Fibroblast of skin of left quadriceps (primary cell): ENCODE measurements at places on chromosomes 2 and 18.

DNA sequence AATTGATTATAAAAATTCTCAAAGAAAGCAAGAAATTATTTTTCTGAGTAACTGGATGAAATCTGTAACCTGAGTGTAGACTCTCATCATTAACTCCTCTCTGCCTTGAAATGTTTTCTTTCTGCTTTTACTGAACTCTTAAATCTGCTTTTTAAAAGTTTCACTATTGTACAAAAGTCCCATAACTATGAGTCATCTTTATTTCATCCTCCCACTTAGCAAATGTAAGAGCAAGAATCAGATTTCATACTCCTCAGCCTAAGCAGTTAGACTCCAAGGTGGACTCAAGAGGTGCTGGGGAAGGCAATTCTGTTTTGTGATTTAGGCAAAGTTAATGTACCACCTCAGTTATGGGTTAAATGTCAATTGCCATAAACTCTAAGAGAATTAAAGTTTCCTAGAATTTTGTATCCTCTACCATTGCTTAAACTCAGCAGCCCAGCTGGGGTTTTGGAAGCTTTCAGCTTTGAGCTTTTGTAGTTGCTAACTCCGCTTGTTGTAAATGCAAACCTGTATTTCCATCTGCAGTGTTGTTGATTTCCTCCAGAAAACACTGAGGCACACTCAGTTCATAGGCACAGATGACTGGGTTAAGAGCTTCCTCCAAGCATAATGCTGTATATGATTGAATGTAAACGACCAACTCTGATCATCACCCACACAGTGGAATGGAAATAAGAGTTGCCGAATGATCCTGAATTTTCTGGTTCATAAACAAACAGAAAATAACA, 268.8 kb downstream of the ARHGAP15 start:
- DNase-seq, result peak; percentile 8

GRCh38 chr2:20333738-20334137, 16.9 kb downstream of the PUM2 start:
- DNase-seq, result no peak

DNA sequence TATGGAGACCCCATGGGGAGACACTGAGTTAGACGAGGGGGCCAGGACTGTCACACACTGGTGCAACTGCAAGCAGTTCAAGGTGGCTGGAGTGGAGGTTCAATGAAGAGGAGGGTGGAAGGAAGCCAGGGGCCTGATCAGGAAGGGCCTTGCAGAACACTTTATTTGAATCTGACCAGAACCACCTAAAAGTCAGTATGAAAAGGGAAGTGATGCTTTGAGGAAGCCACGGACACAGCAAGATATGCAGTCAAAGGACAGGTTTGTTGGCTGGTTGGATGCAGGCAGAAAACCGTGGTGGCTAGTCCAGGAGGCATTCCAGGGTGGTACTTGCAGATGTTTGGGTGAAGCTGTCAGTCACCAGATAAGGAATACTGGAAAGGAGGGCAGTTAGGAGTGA, 3.5 kb upstream of the FAM124B start:
- no peak for DNase-seq

DNA sequence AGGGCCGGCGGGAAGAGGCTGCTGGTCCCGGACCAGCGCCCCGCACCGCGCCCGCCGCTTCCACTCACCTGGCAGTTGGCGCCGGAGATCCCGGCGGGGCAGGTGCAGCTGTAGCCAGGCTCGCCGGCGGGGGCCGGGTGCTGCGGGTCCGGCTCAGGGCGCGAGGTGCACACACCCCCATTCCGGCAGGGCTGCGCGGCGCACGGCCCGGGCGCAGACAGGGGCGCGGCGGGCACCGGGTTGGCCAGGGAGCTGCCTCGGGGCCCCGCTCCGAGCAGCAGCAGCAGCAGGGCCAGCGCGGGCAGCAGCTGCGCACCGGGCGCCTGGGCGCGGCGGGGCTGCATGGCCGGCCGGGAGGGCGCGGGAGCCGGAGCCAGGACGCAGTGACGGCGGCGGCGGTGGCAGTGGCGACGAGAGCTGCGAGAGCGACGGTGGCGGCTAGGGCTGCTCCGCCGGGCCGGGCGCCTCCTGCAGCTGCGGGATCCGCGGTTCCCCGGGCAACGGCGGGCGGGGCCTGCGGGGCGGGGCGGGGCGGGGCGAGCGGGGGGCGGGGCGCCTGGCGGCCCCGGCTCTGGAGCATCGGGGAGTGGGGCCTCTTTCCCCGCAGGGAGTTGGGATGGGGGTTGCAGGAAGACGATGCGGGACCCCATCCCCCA, at the start of gene DNER:
TSS of gene DNER (minus strand) at position 476 of the 656 bp plus-strand sequence. CDS start at position 344, 132 bp downstream.
- no peak for DNase-seq

- no peak for DNase-seq
These were observed 59.5 kb downstream of the DCDC2C start for GRCh38 chr2:3762771-3763447.

DNA sequence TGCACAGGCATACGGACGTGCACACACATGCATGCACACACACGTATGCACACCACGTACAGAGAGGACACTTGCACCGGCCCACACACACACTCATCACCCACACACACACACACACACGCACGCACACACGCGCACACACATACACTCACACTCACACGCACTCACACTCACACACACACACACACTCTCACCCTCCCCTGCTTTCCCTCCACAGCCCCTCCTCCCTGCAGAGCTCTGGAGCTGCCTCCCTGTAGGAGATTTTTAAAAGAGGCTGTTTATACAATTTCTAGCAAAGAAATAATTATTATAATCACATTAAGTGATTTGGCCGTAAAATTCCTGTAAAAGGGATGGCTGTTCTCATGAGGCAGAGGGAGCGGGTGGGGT, 36.5 kb upstream of the SNED1 start:
- no peak for DNase-seq

DNA sequence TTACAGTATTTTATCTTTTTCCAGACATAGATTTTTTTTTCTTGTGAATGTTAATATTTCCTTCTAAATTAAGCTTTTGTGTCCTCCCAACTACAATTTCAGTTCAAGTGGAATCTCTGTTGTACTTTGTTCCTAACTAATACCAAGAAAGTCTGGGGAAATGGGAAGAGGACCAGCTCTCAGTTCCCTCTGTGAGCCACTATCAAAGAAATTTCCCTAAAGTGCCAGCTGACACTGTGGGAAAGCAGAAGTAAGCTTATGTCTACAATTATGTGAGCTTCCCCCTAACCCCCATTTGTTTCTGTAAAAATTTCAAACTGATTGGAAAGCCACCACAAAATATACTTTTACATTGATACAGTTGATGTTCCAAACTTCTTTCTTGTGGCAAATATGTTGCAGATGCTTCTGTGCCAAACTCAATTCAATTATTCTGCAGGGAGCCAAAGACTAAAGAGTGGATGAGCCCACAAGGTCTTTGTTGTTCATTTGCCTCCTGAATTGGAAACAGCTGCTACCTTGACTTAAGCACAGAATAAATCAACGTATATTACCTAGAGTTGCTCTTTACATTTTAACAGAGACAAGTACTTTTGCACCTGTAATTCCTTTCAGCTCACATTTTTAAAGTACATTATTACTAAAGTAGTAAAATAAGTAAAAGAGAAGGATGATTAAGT, 306.6 kb downstream of the PTH2R start:
- DNase-seq, result no peak

DNA sequence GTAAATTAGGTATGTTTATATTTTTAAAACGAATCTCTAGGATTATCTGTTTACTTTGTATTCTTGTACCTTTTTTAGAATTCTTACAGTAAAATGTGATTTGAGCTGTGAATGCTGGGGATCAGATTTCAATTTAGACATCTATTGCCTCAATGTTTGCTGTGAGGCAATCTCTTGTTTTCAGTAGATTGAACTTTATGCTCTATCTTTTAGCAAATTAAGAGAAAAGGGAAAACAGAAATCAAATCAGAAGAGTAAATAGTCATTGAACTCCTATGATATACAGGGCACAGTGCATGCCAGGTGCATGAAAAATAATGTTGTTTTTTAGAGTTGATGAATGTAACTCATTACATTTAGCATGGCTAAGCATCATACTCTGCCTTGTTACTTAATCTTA, 39.5 kb downstream of the ZC3H6 start:
- no peak for DNase-seq

GRCh38 chr18:36610258-36610657, 218.5 kb downstream of the TPGS2 start:
- no peak for DNase-seq

- DNase-seq, result no peak
These were observed 467.2 kb downstream of the SPAG16 start for GRCh38 chr2:213751446-213751845.

GRCh38 chr2:62923242-62923641, 127.4 kb upstream of the OTX1 start:
- no peak for DNase-seq

- DNase-seq, result no peak
These were observed 81.0 kb downstream of the NDUFA10 start for GRCh38 chr2:239943991-239944631.

DNA sequence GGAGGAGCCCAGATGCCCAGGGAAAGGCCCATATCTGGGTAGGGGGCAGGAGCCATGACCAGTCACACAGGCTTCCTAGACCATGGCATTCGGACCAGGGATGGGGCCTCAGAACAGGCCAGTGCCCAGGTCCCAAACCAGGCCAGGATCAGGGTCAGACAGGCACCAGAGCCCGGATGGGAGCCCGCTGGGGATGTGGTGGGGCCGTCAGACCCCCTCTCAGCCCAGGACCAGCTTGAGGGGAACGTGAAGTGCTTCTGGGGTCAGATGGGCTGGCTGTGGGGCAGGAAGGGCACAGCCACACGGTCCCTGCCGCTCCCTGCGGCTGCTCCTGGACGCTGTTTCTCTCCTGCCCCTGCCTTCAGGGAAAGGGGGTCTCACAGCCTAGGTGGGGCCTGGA, 39.1 kb downstream of the SNED1 start:
- no peak for DNase-seq

- DNase-seq, result no peak
These were observed 23.3 kb upstream of the MAPRE3 start for GRCh38 chr2:26946841-26947784.

DNA sequence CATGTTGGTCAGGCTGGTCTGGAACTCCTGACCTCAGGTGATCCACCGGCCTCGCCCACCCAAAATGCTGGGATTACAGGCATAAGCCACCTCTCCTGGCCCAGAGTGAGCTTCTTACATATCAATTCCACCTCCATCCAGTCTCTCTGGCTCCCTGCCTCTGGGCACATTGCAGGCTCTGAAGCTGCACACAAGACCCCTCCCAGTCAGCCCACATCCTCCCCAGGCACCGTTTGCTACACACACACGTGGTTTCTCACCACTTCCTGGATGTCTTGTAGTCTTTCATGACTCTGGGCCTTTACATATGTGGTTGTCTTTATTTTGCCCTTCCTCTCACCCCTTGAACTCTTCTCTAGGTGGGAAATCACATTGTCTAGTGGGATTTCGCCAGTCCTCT, 64.0 kb upstream of the CABLES1 start:
- no peak for DNase-seq

- no peak for DNase-seq
These were observed 181.6 kb upstream of the ALKAL2 start for GRCh38 chr2:469514-469913.

DNA sequence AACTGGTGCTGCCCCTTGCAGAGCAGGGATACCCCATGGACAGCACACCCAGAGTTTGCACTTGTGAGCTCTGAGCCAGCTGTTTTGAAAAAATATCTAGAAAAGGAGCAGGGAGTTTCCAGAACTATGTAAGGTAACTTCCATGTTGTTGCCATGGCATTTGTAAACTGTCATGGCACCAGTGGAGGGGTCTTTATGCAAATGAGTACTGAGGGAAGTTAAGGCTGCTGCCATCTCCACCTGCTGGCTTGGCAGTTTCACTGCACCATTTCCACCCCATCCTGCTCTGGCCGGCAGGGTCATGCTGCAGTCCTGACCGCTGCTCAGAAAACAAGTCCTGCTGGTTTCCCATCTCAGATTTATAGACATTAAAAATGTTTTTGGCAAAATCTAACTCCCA, 52.3 kb upstream of the SNTG2 start:
- no peak for DNase-seq

DNA sequence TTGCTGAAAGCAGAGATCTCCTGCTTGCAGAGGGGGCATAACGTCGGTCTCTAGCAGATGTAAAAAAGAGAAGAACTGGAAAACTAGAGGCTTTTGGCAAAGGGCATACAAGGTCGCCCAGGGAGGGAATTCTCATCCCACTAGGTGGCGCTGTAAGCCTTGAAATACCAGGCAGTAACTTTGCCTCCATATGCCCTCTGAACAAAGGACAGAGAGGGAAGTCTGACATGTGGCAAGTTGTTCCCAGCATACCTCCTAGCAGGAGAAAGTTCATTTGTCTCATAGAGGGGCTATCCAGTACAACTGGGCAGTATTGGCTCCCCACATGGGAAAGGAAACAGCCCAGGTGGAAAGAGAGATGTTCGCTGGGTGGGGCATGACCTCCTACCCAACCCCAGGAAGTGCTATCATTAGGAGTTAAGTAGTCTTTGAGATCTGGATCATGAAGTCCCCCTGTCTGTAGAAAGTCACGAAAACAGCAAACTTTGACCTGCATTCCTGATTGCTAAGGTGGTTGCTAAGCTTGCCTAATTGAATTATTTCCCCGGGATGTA, 39.9 kb downstream of the STK17B start:
- no peak for DNase-seq

GRCh38 chr18:77571743-77572142, 322.1 kb downstream of the GALR1 start:
- DNase-seq, result no peak

- DNase-seq, result peak; percentile 6
These were observed 161.0 kb upstream of the TMEM200C start for GRCh38 chr18:6056171-6056910.

GRCh38 chr2:85549826-85550225, 10.9 kb downstream of the MAT2A start:
- DNase-seq, result peak; percentile 89

DNA sequence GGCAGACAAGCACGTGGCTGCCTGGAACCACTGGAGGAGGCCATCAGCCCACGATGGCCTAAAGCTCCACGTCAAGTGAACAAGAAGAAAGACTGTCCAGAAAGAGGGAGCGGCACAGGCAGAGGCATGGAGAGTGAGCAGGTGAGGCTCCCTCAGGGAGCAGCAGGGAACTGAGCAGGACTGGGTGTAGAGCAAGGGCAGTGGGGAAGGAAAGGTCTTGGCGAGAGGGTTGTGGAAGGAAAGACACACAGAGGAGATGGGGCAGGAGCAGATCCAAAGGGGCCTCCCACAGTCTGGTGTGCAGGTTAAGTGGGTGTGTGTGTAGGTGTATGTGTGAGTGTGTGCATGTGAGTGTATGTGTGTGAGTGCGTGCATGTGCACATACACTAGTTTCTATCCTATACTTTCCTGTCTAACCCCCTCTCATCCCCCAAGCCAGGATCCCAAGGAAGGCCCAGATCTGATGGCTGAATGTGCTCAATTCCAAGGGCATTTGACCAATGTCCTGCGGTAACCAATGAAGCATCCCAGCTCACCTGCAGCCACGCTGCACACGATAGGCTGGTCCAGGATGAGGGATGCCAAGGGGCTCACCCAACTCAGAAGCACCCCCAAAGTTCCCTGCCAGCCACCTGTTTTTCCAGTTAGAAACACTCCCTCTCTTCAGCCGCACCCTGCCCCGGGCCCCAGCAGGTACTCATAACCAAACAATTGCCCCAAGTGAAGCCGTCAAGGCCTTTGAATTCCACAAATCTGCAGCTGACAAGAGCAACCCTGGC, 262.5 kb upstream of the RAB6C start:
- DNase-seq, result no peak
